Activated CD8-positive, alpha-beta memory T cell treated with anti-CD3 and anti-CD28 coated beads for 24 hours (primary cell): ENCODE measurements at places on chromosomes 13 and 19.

GRCh38 chr19:4877753-4878490 lies 10.5 kb upstream of the PLIN3 start:
- DNase-seq, result peak; percentile 59

- DNase-seq, result no peak
Observed at GRCh38 chr13:51547425-51548176, 36.7 kb upstream of the WDFY2 start.

DNA sequence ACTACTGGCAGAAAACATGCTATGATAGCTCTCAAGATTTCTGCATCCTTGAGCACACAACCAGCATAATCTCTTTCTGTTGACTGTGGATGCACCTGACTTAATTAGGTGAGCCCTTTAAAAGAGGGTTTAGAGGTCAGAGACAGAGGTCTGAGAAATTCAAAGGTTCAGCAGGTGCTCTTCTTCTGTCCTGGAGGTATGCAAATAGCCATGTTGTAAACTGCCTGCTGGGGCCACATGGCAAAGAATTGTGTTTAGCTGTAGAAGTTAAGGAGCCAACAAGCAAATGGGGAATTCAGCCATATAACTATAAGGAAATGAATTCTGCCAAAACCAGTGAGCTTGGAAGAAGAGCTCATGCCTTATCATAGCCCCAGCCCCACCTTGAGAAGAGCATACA lies 11.6 kb upstream of the DCLK1 start:
- no peak for DNase-seq

GRCh38 chr13:43023289-43023963 lies at the start of gene DNAJC15:
Gene DNAJC15 (plus strand): TSS chr13:43023586. CDS start chr13:43023627, 41 bp downstream.
- DNase-seq, result peak; percentile 94

GRCh38 chr13:114129649-114130062 lies 2.8 kb downstream of the RASA3 start:
- DNase-seq, result peak; percentile 75

GRCh38 chr13:100454876-100455275 lies 133.7 kb downstream of the GGACT start:
- no peak for DNase-seq
